Astrocyte (in vitro differentiated cells and primary cell): ENCODE measurements at places on chromosomes 2 and 18. TPM values are rescaled to one million over a fixed set of nuclear protein-coding genes. Genes with fewer than 3 reads are reported as not detected.

DNA sequence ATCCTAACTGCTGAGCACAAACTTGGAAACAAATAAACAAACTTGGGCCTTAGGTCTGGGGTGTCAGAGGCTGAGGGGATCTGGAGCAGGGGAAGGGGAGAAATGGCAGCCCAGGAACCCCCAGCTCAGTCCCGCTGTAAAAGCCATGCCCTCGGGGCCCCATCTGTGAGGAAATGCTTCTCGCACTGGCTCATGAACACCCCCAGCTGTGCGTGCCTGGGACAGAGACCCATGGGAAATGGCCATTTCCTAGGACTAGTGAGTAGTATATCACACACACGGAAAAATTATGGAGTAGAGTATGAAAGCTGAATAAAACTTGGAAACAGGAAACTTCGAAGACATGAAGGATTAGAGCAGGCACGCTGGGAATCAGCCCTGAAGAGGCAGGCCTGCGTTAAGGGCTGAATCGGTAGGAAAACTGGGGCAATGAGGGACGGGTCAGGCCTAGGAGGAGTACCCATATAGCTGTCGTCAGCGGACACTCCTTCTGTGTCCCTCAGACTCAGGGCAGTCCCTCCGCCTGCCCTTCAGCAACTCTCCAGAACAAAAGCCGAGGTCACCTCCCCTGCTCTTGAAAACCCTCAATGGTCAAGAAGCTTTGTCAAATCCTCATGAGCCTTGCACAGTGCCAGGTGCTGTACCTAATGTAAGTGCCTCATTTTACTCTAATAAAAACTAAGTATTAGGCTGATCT, 120.8 kb upstream of the ODC1 start:
- H3K36me3 ChIP-seq = peaks cover 16% of the 10 kb centered on the region
- no peak overlapping the region for H3K4me3 ChIP-seq
- no peaks in the 10 kb centered on the region for H3K27me3 ChIP-seq
- peaks cover 8% of the 10 kb centered on the region for H3K4me1 ChIP-seq
- no peak for DNase-seq

- no peaks in the 10 kb centered on the region for H3K27me3 ChIP-seq
- peaks cover 2% of the 10 kb centered on the region for H3K4me1 ChIP-seq
- DNase-seq = no peak
- no peaks in the 10 kb centered on the region for H3K36me3 ChIP-seq
These were observed 28.4 kb upstream of the MALL start for GRCh38 chr2:110143982-110144381.

- no peaks in the 10 kb centered on the region for H3K27me3 ChIP-seq
- DNase-seq = no peak
- H3K36me3 ChIP-seq = no peaks in the 10 kb centered on the region
- H3K4me3 ChIP-seq = no peak overlapping the region
- H3K27ac ChIP-seq = no peak overlapping the region
- H3K4me1 ChIP-seq = peaks cover 8% of the 10 kb centered on the region
These were observed 221.8 kb upstream of the RBMS1 start for GRCh38 chr2:160715428-160715827.

DNA sequence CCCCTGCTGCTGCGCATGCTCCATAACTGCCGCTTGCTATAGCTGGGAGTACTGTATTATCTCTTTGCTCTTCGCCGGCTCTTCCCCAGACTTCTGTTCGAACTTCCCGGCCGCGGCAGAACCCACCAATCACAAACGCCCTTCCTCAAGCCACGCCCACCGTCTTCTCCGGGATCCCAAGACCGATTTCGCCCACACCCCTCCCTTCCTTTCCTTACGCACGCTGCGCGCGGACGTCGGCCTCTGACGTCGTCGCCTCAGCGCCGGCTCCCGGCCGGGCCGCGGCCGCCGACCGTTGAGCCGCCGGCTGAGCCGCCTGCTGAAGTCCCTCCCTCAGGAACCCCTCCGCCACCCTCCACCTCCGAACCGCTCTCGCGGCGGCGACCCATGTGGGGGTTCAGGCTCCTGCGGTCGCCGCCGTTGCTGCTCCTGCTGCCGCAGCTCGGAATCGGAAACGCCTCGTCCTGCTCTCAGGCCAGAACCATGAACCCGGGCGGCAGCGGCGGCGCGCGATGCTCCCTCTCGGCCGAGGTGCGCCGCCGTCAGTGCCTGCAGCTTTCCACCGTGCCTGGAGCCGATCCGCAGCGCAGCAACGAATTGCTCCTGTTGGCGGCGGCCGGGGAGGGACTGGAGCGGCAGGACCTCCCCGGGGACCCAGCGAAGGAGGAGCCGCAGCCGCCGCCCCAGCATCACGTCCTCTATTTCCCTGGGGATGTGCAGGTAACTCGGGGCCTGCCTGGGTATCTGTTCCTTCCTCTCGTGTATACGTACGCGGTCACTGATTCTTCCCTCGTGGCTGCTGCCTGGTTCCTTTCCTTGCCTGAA, at the start of gene C2orf69:
C2orf69 (plus strand) TSS at position 242 of the 825 bp plus-strand sequence; CDS start at position 388, 146 bp downstream.
- no peaks in the 10 kb centered on the region for H3K36me3 ChIP-seq
- peaks cover 8% of the 10 kb centered on the region for H3K4me1 ChIP-seq
- H3K27ac ChIP-seq = peak within 1 kb of the TSS; percentile 96
- H3K27me3 ChIP-seq = no peaks in the 10 kb centered on the region

GRCh38 chr2:158239271-158239670, 137.6 kb downstream of the UPP2 start:
- H3K27ac ChIP-seq = no peak overlapping the region
- H3K27me3 ChIP-seq = no peaks in the 10 kb centered on the region
- H3K4me1 ChIP-seq = no peaks in the 10 kb centered on the region
- H3K4me3 ChIP-seq = no peak overlapping the region
- no peaks in the 10 kb centered on the region for H3K36me3 ChIP-seq

DNA sequence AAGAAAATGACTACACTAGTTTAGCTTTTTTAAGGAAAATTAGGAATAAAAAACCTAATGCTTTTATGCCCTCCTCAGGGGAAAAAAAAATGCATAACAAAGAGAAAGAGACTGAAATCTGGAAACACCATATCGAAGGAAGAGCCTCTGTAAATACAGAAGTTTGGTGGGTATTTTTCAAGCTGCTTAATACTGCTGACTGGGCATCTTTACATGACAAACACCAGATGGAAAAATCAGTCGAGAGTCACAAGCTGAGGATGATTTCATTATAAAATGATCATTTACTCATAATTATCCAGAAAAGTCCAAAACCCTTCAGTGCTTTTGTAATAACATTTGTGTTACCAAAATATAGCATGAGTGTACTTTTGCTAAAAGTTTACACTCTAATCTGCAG, 1600.7 kb upstream of the ACVR2A start:
- no peaks in the 10 kb centered on the region for H3K36me3 ChIP-seq
- H3K27ac ChIP-seq = no peak overlapping the region
- DNase-seq = no peak
- H3K4me3 ChIP-seq = no peak overlapping the region
- H3K27me3 ChIP-seq = no peaks in the 10 kb centered on the region
- H3K4me1 ChIP-seq = peaks cover 7% of the 10 kb centered on the region

DNA sequence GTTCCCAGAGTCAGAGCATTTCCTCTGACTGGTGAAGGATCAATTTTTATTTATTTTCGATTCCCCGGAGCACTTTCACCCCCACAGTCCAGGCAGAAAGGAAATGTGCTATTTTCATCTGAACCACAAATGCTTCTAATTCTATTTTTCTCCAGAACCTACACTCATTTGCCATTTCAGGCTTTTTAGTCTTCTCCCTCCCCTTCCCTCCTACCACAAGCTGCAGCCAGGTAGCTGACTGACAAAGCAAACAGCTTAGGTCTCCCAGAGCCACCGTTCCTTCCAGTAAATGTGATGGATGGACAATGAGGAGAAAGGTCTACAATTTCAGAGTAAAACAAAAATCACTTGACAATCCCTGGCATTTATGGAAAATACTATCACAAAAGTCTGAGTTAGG, 76.9 kb downstream of the KLF7 start:
- peaks cover 2% of the 10 kb centered on the region for H3K4me1 ChIP-seq
- no peak overlapping the region for H3K27ac ChIP-seq
- H3K4me3 ChIP-seq = no peak overlapping the region
- DNase-seq = no peak
- H3K36me3 ChIP-seq = peaks cover 58% of the 10 kb centered on the region
- H3K27me3 ChIP-seq = no peaks in the 10 kb centered on the region

- no peak for DNase-seq
- H3K27ac ChIP-seq = no peak overlapping the region
- H3K4me3 ChIP-seq = no peak overlapping the region
- no peaks in the 10 kb centered on the region for H3K36me3 ChIP-seq
- H3K4me1 ChIP-seq = no peaks in the 10 kb centered on the region
These were observed 28.9 kb downstream of the MGAT5 start for GRCh38 chr2:134282629-134283400.

DNA sequence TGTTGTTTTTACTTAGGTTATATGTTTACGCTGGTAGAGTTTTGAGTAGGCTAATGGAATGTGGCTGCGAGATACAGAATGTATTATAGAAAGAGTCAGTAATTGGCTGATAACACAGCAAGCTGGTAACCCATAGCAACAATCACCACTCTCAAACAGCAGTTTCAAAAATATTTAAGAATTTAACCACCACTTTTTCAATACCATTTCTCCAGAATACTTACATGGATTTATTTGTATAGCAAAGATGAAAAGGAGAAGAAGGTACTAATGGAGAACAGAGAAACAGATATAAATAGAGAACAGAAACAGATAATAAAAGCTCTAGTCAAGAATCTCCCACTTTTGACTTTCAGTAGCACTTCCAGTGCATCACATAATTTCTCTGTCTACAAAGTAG, 188.3 kb upstream of the SLC39A10 start:
- no peaks in the 10 kb centered on the region for H3K27me3 ChIP-seq
- H3K27ac ChIP-seq = no peak overlapping the region
- no peak for DNase-seq

DNA sequence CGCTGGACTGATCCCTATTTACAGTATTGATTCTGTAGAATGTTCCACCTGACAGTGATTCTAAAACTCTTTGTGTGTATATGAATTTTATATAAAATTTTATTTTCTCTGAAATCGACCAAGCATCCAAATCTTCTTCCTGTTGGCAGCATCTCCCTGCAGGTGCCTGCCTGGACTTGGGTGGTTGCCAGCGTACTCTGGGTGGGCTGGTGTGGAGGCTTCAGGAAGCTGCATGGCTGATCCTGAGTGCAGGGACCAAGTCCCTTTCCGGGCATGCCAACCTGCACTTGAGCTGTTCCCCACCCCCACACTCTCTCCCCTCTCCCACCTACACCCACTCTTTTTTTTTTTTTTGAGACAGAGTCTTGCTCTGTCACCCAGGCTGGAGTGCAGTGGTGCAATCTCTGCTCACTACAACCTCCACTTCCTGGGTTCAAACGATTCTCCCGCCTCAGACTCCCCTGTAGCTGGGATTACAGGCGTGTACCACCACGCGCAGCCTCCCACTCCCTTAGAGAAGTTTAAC, 53.2 kb upstream of the ALKAL2 start:
- no peaks in the 10 kb centered on the region for H3K4me1 ChIP-seq
- no peaks in the 10 kb centered on the region for H3K36me3 ChIP-seq
- H3K4me3 ChIP-seq = no peak overlapping the region
- no peak overlapping the region for H3K27ac ChIP-seq
- no peaks in the 10 kb centered on the region for H3K27me3 ChIP-seq

DNA sequence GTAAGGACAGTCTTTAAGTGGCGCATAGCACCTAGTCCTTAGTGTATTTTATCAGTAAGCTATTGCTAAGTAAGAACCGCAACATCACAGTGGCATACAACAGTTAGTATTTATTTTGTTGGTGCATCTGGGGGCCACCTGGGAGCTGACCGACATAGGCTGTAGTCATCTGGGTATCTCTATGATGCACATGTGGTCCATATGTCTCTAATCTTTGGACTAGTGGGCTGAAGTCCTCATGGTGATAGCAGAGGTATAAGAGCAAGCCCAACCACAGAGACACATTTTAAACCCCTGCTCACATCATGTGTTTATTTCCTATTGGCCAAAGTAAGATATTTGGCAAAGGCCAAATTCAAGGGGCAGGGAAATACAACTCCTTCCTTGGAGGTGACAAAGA, 2.9 kb downstream of the CAMKMT start:
- H3K27me3 ChIP-seq = no peaks in the 10 kb centered on the region
- H3K4me1 ChIP-seq = peaks cover 6% of the 10 kb centered on the region
- no peak overlapping the region for H3K4me3 ChIP-seq
- H3K36me3 ChIP-seq = no peaks in the 10 kb centered on the region
- DNase-seq = no peak

DNA sequence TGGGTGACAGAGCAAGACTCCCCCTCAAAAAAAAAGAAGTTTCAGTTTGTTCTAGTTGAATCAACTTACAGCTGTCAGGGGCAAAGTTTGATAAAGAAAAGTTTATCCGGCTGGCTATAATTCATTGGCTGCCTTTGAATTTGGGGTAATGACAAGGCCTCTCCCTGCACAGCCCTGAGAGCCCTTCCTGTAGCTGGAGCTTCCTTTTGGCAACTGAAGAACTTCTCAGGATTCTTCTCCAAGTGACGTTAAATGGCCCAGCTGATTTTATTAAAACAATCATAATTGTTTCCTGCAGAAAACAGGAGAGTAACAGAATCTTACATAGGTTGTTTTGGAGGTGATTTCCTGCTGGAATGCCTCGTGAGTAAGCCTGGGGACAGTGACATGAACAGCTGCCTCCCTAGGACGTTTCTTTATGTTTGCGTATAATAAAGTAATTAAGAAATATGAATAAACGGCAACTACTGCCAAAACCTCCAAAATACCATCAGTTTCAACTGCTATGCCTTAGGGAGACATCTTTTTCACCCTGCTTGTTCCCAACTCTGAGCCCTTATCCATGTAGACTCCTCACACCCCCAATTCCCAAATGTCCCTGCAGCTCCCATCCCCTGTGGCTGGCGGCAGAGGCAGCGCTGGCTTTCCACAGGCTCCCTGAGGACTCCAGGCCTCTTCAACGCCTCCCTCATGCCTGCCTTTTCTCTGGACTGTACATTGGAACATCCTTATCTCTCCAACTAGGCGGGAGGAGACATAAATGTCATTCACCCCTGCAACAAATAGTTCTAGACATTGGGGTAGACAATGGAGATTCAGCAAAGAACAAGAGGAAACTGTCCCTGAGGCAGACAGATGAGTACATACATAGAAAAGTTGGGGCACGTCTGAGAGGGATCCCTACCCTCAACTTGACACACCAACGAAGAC, 59.2 kb upstream of the FZD7 start:
- no peak overlapping the region for H3K27ac ChIP-seq
- H3K4me1 ChIP-seq = peaks cover 9% of the 10 kb centered on the region
- no peaks in the 10 kb centered on the region for H3K36me3 ChIP-seq

Gene CPLX4
- total RNA-seq = not detected in 2 replicates

Gene GCG
- total RNA-seq = not detected in 2 replicates

Gene DUSP2
- 0.84 and 0.95 TPM in 2 replicates for total RNA-seq

Gene COLEC11
- total RNA-seq = not detected in 2 replicates

Gene SCTR
- not detected in 2 replicates for total RNA-seq
